Calu3 (cell line): ENCODE measurements at places on chromosomes 11 and 22. TPM values are rescaled to one million over a fixed set of nuclear protein-coding genes. Genes with fewer than 3 reads are reported as not detected.
A peak's percentile ranks its signal among the peaks of the same experiment; 100 is the strongest.

MIAT gene
- total RNA-seq, result 0.52 and 0.64 TPM in 2 replicates

CABP2 gene
- total RNA-seq, result not detected in 2 replicates

TSPAN32 gene
- not detected in 2 replicates for total RNA-seq

AMPD3 gene
- 2.1 and 3.1 TPM in 2 replicates for total RNA-seq

ANO9 gene
- 27.2 and 32.2 TPM in 2 replicates for total RNA-seq

DNAJC4 gene
- 26.6 and 28.0 TPM in 2 replicates for total RNA-seq

VSIG10L2 gene
- not detected in 2 replicates for total RNA-seq

DNA sequence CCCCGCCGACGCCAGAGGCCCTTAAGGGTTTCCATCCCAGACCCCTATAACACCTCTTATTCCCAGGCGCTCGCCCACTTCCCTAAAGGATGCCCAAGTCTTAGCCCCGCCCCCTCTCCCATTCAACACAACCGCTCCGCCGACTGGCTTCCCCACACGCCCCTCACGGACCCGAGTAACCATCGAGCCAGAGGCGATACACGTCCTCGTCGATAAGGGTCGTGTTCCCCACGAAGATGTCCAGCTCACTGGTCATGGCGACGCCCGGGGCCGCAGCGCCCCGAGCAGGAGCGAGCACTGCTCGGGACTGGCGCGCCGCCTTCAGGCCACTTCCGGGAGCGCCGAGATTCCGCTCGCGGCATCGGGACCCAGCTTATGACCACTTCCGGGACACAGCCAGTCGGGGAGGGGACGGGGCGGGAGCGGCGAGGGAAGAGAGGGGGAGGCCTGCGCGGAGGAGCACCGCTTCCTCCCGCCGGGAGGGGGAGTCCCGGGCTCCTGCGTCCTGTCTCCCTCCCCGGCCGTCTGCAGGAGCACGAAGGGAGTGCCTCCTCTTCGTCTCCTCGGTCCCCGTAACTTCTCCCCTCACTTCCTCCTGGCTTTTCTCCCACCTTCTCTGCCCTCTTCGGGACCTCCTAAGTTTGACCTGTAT lies at the start of gene FIBP:
FIBP (minus strand) TSS at position 309 of the 652 bp plus-strand sequence; CDS start at position 256, 53 bp downstream.
- peak; percentile 96 for DNase-seq

DNA sequence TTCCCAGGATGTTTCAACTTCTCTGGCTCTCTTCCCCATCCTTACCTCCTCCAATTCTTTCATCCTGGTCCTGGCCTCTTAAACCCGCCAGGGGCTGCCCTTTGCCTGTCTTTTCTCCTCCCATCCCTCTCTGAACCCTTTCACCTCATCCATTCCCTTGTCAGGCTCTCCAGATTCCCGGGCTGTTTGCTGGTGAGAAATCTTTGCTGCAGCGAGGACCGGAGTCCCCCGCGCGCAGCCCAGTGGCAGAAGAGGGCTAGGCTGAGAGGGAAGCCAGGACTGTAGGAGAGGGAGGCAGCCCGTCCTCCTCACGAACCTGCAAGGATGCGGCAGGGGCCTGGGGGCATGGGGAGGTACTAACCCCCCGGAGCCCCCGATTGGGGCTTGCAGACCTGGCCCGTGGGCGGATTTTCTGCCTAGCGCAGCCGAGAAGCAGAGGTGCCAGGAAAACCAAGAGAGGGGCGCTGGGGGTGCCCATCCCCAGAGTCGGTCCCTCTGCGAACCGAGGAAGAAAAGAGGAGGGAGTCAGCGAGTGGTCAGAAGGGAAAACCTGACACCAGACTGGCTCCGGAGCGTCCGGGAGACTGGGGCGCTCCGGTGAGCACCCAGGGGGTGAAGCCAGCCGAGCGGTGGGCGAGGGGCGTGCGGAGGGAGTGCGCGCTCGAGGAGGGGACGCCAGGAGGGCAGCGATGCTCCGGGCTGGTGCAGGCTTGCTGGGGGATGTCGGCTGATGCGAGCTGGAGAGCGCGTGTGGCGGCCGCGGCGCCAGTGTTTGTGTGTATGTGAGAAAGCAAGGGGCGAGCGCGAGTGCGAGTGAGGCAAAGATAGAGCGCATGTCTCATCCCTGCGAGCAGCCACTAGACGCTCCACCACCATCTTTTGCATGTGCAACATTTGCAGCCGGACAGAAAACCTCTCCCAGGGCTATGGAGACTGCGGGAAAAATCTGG lies at the start of gene GRIA4:
GRIA4 (plus strand) TSS at position 242 of the 950 bp plus-strand sequence. CDS start 925 bp downstream, outside the sequence.
- no peak for DNase-seq

- no peak for DNase-seq
Measured at GRCh38 chr11:112129656-112130055, 34.2 kb downstream of the IL18 start.

DNA sequence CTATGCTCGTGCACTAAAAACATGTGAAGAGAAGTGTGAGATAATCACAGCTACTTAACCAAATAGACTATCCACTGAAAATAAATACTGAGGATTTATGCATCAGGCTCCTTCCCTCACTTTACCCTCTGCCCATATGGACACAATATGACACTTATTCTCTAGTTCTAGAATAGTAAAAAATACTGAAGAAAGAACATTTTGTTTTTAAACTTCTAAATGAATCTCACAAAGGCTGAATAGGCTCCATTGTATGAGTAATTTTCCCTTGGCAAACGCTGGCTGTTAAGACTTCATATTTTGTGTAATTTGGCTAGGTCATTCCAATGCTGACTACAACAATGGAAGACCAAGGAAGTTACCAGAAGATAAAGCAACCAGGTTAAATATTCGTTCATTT lies 9.9 kb downstream of the HPS5 start:
- DNase-seq, result no peak

GRCh38 chr11:100830978-100831732 lies 144.1 kb downstream of the ARHGAP42 start:
- DNase-seq, result no peak

DNA sequence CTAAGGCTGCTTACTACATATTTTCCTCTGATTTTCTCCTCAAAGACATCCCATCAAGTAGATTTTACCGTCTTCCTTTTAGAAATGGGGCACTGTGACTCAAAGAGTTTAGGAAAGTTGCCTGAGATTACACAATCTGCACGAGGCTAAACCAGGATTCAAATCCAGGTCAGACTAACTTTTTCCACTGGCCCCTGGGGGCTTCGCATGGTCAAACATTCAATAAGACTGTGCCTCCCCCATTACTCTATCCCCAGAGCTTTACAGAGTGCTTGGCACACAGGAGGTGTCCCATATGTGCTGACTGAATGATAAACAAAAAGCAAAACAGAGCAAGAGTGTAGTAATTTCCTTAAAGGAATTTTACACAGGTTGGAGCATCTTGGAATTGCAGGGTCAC lies 118.1 kb upstream of the TEAD1 start:
- no peak for DNase-seq

GRCh38 chr11:69855421-69855820 lies 36.2 kb upstream of the FGF3 start:
- DNase-seq, result no peak

GRCh38 chr11:68202165-68202564 lies 10.9 kb downstream of the KMT5B start:
- DNase-seq, result no peak

- DNase-seq, result no peak
Measured at GRCh38 chr11:89613911-89614310, 96.2 kb upstream of the TRIM77 start.
